ENCODE measurements at places on chromosomes 1 and 21.

GRCh38 chr21:25867061-25867460, 132.3 kb downstream of the GABPA start:
- no peak for DNase-seq

- no peak for DNase-seq
Measured at GRCh38 chr1:164561007-164561406, 2.0 kb downstream of the PBX1 start.

DNA sequence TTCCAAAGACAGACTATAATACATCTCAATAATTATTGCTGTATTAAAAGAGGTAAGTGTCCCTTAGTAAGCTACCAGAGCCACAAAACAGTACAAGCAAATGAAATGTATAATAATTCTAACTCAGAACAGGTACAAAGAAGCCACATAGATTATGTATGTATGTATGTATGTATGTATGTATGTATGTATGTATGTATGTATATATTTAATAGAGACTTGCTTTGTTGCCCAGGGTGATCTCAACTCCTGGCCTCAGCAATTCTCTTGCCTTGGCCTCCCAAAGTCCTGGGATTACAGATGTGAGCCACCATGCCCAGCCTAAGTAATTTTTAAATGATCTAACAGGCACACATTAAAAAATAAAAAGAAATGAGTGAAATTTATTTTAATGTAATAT, 86.9 kb downstream of the EPS15 start:
- no peak for DNase-seq

- DNase-seq, result no peak
Measured at GRCh38 chr1:9960706-9961562, 17.7 kb downstream of the NMNAT1 start.

DNA sequence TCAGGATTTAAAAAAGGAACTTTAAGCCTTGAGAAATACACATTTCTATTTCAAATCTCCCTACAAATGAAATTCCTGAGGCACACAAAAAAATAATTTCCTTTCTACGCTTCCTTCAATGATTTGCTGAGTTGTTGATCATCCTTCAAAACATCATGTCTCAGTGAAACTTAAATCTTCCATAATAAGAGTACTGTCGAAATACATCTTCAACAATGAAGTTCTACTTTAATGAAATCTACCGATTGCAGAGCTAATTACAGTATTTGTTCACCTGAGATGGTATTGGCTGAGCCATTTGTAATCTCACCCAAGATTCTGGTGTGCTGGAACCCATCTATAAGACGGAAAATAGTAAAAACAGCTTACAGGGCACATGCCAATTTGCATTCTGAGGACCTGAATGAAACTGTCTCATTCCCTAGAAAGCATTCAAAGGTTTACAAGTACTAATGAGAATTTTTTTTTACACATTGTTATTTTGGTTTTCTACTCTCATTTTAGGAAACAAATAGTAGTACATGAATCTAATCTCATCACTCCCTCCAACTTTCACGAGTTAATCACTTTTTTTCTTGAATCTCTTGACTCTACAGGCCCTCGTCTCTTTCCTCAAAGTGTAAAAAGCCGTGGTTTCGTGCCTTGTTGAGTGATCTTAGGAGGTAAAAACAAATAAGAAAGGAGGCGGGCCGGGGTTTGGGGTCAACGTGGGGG, 1.1 kb downstream of the CHML start:
- DNase-seq, result no peak

DNA sequence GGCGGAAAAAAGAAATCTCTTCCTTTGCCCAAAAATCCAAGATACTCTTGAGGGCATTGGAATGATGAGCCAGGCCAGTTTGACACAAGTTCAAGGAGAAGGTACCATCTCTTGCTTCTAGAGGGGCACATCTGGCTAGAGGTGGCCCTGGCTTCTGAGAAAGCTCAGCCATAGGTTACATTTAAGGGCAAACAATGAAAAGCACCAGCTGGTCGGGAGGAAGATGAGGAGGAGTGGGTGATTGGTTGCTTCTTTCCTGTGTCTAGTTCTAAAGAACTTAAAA, 132.0 kb downstream of the DHRS3 start:
- DNase-seq, result no peak

DNA sequence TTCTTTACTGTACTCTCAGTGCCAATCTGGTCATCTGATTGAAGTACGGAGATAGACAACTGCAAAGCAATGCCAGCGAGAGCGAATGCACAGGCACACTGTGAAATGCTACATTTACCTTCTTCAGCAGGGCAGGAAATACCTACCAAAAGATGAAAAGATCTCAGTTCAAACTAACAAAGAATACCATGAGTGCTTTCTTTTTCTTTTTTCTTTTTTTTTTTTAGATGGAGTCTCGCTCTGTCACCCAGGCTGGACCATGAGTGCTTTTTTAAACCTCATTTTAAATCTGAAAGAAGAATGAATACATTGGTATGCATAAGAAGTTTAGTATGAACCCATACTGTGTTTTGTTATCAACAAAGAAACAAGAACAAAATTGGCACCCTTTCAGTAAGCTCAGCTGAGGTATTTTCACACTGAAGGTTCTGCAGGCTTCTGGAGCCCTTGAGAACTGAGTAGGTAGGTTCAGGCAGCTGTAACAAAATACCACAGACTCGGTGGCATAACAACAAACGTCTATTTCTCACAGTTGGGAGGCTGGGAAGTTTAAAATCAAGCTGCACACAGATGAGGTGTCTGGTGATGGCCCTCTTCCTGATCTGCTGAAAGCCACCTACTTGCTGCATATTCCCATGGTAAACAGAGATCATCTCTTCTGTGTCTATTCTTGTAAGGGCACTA, 1.7 kb upstream of the CHI3L2 start:
- DNase-seq, result no peak

- no peak for DNase-seq
Measured at GRCh38 chr21:43602266-43603232, 56.7 kb downstream of the HSF2BP start.

- DNase-seq, result no peak
Measured at GRCh38 chr1:48203287-48203900, 19.1 kb upstream of the SLC5A9 start.

DNA sequence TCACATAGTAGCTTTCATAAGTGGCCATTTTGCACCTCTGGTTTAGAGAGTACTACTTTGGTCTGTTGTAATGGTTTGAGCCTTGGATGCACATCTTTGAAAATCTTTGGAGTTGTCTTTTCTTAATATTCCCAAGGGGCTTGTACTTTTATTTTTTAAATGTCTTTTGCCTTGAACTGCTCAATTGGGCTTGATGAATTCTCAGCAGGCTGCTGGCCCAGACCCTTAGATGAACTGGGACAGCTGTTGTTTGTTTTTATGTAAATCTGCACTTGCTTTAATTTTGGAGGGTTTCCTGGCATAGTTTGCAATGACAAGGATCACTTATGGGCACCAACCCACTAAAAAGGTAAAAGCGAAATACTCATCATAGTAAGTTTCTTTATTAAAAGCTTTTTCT, 24.9 kb downstream of the NGF start:
- DNase-seq, result no peak

GRCh38 chr1:224542783-224543440, 73.2 kb upstream of the CNIH3 start:
- no peak for DNase-seq

GRCh38 chr1:176976771-176977170, 187.7 kb downstream of the ASTN1 start:
- DNase-seq, result no peak

DNA sequence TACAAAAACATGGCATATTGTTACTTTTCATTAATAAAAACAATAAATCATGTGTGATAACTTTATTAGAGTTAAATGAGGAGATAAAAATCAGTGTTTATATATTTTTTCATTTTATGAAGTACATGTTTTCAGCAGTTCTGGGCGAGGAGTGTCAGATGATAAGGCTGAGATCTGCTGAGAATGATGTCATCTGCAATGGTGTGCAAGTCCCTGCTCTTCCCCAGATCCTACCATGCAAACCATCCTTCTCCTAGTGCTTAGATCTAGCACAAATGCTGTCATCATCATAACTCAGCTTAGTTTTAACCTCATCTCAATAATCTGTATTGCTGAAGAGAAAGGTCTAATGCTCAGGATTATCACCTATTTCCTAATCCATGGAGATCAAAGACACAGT, 214.4 kb upstream of the DAB1 start:
- no peak for DNase-seq

- DNase-seq, result no peak
Measured at GRCh38 chr1:236809148-236809547, 14.1 kb downstream of the MTR start.

GRCh38 chr1:34753163-34753562, 1.7 kb upstream of the GJB5 start:
- no peak for DNase-seq

DNA sequence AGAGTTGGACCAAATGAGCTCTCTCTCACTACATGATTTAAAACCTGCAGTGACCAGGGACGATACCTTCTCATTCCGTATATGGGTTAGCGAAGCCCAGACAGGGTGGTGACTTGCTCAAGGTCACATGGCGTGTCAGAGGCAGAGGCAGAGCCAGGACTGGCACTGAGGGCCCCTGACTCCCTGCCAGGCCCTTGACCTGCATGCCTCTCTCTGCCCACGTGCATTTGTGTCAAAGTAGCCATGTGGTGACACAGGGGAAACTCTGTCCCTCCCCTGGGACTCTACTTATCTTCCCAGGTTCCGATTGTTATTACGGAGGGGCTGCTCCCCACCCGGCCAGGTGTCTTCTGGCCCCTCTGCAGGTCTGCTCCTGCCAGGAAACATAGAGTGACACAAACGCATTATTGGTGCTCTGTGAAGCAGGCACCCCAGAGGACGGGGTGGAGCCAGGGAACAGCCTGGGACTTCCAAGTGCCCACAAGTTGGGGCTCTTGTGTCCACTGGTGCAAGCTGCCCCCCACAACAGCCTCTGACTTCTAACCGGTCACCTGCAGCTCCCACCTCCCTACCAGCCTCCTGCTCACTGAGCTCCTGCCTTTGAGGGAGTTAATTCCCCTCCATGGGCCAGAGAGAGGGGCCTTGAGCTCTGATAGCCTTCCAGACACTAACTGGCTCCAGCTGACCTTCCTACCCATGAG, 7.3 kb upstream of the TINAGL1 start:
- no peak for DNase-seq

- no peak for DNase-seq
Measured at GRCh38 chr1:183289051-183289496, 103.0 kb downstream of the LAMC2 start.

GRCh38 chr1:45752441-45753052, 2.1 kb upstream of the IPP start:
- no peak for DNase-seq

DNA sequence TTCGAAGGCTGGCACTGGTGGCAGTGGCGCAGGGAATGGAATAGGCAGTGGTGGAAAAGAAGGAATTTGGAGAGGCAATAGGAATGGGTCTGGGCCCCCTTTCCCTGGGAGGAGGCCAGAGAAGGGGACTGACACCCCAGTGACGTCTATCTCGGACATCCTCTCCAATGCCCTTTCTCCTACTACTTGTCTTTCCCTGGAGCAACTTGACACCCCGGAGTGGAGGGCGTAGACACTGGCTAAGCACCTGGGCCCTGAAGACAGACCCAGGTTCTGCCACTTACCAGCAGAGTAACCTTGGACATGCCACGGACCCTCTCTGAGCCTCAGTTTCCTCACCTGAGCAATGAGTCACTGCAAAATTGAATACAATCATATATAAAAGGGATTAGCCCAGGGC, 86.8 kb downstream of the CAMK2N1 start:
- DNase-seq, result no peak

- DNase-seq, result no peak
Measured at GRCh38 chr1:221797506-221797905, 55.6 kb upstream of the DUSP10 start.

GRCh38 chr1:91948097-91948496, 1.1 kb upstream of the BRDT start:
- no peak for DNase-seq

- no peak for DNase-seq
Measured at GRCh38 chr21:35720208-35720731, 340.1 kb downstream of the SETD4 start.

Measured in stimulated activated CD4-positive, alpha-beta T cell treated with anti-CD3 and anti-CD28 coated beads, TNF-alpha, amount 100 ng/mL, for 1 hour (primary cell).